SJSA1 (cell line): ENCODE measurements at places on chromosomes 13 and 19.

- peaks cover 48% of the 10 kb centered on the region for H3K36me3 ChIP-seq
- H3K27me3 ChIP-seq = no peaks in the 10 kb centered on the region; the same call in 1 of the 2 replicates
- peaks cover 15% of the 10 kb centered on the region for H3K4me1 ChIP-seq
- no peak overlapping the region for H3K4me3 ChIP-seq
- H3K27ac ChIP-seq = no peak overlapping the region
- no peak for DNase-seq
These were observed 1.6 kb downstream of the FAM83E start for GRCh38 chr19:48613024-48613851.

GRCh38 chr13:93430381-93430780, 203.8 kb downstream of the GPC6 start:
- no peaks in the 10 kb centered on the region for H3K27me3 ChIP-seq
- no peak overlapping the region for H3K4me3 ChIP-seq
- no peak for DNase-seq
- H3K36me3 ChIP-seq = no peaks in the 10 kb centered on the region

GRCh38 chr19:43439032-43439708, 24.5 kb downstream of the TEX101 start:
- peak overlapping the region; percentile 34 for H3K27ac ChIP-seq
- H3K4me1 ChIP-seq = peaks cover 9% of the 10 kb centered on the region
- H3K27me3 ChIP-seq = no peaks in the 10 kb centered on the region
- no peaks in the 10 kb centered on the region for H3K36me3 ChIP-seq

- DNase-seq = no peak
- no peak overlapping the region for H3K4me3 ChIP-seq
- H3K36me3 ChIP-seq = no peaks in the 10 kb centered on the region
- no peaks in the 10 kb centered on the region for H3K27me3 ChIP-seq
These were observed 462.7 kb downstream of the GPC6 start for GRCh38 chr13:93689333-93689732.

- peak overlapping the region; percentile 94 for H3K27ac ChIP-seq
- H3K36me3 ChIP-seq = peaks cover 26% of the 10 kb centered on the region
- no peaks in the 10 kb centered on the region for H3K27me3 ChIP-seq
- peaks cover 23% of the 10 kb centered on the region for H3K4me1 ChIP-seq
These were observed 811 bp upstream of the PRMT1 start for GRCh38 chr19:49676136-49676783.

DNA sequence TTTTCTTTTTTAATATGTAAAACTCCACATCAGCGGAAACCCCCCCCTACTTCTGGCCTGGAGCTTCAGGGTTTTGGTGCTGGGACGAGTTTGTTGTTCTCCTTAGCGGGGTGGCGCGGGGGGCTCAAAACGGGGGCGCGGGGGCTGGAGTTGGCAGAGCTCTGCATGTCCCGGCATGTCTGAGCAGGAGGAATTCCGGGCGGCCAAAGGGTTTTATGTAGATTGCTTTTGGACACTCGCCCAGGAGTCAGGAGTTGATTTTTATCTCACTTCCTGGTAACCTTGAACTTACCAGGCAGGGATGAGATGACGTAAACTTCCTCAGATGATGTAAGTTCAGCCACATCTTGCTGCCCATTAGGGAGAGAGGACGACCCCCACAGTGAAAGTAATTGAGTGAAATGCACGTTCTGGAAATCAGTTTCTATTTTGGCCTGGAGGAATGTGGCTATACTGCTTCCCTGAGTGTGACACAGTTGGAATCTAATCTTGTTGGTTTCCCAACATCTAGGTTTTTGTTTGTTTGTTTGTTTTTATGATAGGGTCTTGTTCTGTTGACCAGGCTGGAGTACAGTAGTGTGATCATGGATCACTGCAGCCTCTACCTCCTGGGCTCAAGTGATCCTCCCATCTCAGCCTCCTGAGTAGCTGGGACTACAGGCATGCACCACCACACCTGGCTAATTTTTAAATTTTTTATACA, 21.0 kb upstream of the GDF15 start:
- H3K4me3 ChIP-seq = no peak overlapping the region
- H3K36me3 ChIP-seq = 0 out of 2 replicates have a peak, but pooled peaks cover 3% of the 10 kb centered on the region
- peak; percentile 87 for DNase-seq
- peak overlapping the region; percentile 85 for H3K27ac ChIP-seq

GRCh38 chr13:50587115-50587514, 256.4 kb downstream of the DLEU7 start:
- H3K27ac ChIP-seq = no peak overlapping the region
- no peaks in the 10 kb centered on the region for H3K27me3 ChIP-seq
- H3K4me1 ChIP-seq = peaks cover 40% of the 10 kb centered on the region
- no peak overlapping the region for H3K4me3 ChIP-seq

DNA sequence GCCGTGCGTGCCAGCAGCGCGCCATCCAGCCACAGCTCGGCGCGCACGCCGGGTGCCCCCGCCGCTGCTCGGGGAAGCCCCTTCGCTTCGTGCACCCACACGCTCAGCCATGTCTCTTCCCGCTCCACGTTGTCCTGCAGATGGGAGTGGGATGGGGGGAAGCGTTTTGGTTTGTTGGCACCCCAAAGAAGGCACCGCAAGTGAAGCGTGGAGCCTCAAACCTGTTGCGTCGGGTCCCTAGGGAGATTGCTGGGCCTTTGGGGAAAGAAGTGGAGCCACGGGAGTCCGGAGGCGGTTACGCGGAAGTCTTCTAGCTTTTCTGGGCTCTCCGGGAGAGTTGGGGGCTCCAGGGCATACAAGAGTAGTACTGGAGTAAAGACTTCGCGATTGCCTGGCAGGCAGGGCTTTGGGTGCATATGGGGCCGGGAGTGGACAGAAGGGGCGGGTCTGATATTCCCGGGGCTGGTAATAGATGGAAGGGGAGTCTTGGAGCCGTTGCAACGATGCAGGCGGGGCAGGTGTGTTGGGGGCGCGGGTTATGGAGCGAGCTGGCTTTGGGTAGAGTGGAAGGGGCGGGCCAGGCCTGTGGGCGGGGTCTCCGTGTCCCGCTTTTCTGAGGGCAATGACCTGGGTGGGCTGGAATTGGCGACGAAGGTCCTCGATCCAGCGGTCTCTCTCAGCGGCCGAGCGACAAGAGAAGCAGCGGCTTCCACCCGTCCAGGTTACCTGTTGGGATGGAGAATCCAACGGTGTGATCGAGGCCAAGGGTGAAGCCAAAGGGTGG, 6.5 kb downstream of the RASAL3 start:
- H3K4me3 ChIP-seq = no peak overlapping the region
- peaks cover 12% of the 10 kb centered on the region for H3K4me1 ChIP-seq
- no peak overlapping the region for H3K27ac ChIP-seq

DNA sequence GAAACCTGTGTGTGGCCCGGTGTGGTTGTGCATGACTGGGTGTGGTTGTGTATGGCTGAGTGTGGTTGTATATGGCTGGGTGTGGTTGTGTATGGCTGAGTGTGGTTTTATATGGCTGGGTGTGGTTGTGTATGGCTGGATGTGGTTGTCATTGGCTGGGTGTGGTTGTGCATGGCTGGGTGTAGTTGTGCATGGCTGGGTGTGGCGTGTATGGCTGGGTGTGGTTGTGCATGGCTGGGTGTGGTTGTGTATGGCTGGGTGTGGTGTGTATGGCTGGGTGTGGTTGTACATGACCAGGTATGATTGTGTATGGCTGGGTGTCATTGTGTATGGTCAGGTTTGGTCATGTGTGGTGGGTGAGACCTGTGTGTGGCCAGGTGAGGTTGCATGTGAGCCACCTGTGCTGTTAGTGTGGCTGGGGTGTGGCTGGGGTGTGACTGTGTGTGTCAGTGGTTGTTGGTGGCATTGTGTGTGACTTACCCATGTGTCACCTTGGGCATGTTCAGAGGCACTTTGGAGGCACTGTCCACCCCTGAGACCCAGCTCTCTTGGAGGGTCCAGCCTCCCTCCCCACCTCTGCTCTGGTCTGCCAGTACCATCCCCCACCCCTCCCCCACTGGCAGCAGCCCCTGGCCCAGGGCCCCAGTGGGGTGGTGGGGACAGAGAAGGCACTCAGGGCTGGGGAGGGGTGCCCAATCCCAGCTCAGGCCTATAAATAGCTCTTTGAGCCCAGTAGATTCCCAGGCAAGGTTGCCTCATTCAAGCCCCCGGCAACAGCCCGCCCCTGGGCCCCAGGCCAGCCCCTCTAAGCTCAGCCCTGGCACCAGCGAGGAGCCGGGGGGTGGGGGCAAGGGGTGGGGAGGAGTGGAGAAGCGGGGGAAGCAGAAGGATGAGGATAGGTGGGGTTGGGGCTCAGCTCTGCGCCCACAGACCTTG, 3.9 kb upstream of the NCAN start:
- no peak for DNase-seq
- peaks cover 6% of the 10 kb centered on the region for H3K4me1 ChIP-seq
- peaks cover 2% of the 10 kb centered on the region; the same call in 1 of the 2 replicates for H3K36me3 ChIP-seq
- no peak overlapping the region for H3K27ac ChIP-seq
- peaks cover 36% of the 10 kb centered on the region for H3K27me3 ChIP-seq
- no peak overlapping the region for H3K4me3 ChIP-seq

GRCh38 chr19:3985643-3986259, 488 bp upstream of the EEF2 start:
- peak overlapping the region; percentile 94 for H3K4me3 ChIP-seq
- no peaks in the 10 kb centered on the region for H3K27me3 ChIP-seq
- DNase-seq = no peak
- peaks cover 45% of the 10 kb centered on the region for H3K36me3 ChIP-seq
- peaks cover 34% of the 10 kb centered on the region for H3K4me1 ChIP-seq

DNA sequence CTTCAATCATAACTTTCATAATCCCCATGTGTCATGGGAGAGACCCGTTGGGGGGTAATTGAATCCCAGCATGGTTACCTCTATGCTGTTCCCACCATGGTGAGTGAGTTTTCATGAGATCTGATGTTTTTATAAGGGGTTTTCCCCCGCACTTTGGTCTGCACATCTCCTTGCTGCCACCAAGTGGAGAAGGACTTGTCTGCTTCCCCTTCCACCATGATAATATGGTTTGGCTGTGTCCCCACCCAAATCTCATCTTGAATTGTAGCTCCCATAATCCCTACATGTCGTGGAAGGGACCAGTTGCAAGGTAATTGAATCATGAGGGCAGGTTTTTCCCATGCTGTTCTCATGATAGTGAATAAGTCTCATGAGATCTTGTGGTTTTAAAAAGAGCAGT, 524.9 kb downstream of the SLITRK5 start:
- H3K27me3 ChIP-seq = no peaks in the 10 kb centered on the region
- no peaks in the 10 kb centered on the region for H3K36me3 ChIP-seq
- H3K27ac ChIP-seq = no peak overlapping the region
- no peak for DNase-seq
- H3K4me3 ChIP-seq = no peak overlapping the region

DNA sequence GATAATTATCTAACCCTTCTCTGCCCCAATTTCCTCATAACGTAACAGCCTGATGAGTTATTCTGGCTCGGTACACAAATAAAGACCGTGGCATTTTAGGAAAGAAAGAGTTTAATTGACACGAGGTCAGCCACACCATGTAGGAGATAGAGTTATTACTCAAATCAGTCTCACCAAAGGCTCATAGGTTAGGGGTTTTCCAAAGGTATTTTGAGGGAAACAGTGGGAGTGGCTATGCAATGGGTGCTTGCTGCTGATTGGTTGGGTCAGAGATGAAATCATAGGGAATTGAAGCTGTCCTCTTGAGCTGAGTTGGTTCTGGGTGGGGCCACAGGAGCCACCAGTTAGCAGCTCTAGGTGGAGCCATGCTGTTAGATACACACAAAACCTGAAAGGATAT, 137.5 kb downstream of the FREM2 start:
- no peak for DNase-seq
- no peak overlapping the region for H3K27ac ChIP-seq
- H3K4me1 ChIP-seq = no peaks in the 10 kb centered on the region
- H3K4me3 ChIP-seq = no peak overlapping the region
- no peaks in the 10 kb centered on the region for H3K36me3 ChIP-seq

GRCh38 chr13:78826936-78827335, 168.0 kb upstream of the OBI1 start:
- no peaks in the 10 kb centered on the region for H3K36me3 ChIP-seq
- H3K4me1 ChIP-seq = no peaks in the 10 kb centered on the region
- DNase-seq = no peak
- H3K27ac ChIP-seq = no peak overlapping the region
- H3K27me3 ChIP-seq = 0 out of 2 replicates have a peak, but pooled peaks cover 2% of the 10 kb centered on the region

DNA sequence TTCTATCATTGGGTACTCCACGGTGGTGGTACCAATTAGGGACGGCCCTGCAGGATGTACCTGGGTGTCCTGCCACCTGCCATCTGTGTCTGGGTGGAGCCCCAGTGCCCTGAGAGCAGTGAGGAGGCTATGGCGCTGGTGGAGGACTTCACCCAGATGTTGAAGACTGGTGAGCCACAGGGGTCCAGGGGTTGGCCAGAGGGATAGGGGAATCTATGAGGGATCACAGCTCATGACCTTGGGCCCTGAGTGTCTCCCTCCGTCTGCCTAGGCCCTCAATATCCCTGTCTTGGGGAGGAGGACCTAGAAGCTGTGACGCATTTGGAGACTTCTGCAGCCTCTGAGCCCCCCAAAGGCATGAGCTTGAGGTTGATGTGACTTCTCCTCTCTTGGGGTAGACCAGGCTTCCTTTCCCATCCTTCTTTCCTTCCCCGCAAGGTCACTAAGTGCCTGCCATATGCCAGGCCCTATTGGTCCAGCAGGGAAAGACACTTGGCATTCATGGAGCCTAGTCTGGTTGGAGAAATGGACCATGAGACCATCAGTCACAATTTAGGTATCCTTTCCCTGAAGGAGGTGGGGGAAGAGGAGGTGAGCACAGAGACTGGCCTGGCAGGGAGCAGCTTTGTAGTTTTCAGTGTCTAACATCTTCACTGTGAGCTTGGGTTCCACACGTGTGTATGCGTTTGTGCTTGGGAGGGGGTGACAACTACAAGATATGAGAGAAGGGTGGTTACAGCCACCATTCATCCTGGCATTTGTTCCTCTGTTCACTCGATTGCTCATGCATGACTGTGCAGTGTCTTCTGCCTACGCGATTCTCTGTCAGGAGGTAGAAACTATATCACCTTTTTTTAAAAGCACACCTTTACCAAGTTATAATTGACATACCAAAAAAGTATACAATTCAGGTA, 5.1 kb upstream of the MZF1 start:
- peak; percentile 17 for DNase-seq
- H3K36me3 ChIP-seq = no peaks in the 10 kb centered on the region
- H3K27me3 ChIP-seq = no peaks in the 10 kb centered on the region
- H3K27ac ChIP-seq = no peak overlapping the region
- H3K4me1 ChIP-seq = peaks cover 12% of the 10 kb centered on the region

GRCh38 chr13:25200783-25201182, 28.7 kb upstream of the AMER2 start:
- no peaks in the 10 kb centered on the region for H3K27me3 ChIP-seq
- H3K27ac ChIP-seq = no peak overlapping the region
- no peak overlapping the region for H3K4me3 ChIP-seq
- no peaks in the 10 kb centered on the region for H3K36me3 ChIP-seq
- no peaks in the 10 kb centered on the region for H3K4me1 ChIP-seq

GRCh38 chr13:70613295-70613694, 505.0 kb upstream of the KLHL1 start:
- H3K4me1 ChIP-seq = no peaks in the 10 kb centered on the region
- H3K36me3 ChIP-seq = no peaks in the 10 kb centered on the region

DNA sequence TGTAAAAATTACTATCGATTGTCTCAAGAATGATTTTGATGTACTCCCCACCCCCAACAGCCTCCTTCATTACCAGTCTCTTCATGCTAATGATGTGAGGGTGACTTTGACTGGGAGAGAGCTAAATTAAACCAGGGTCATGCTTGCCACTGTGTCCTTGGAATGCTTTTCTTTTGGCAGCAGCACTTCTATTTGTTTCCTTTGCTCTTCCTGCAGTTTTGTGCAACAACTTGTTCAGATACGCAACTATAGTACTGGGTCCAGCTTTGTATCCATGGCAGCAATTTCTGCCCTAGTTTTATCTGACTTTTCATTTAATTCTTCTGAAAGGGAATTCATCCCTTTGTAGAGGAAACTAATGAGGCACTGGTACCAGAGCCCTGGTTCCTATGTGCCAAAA, 2792.1 kb downstream of the PCDH9 start:
- H3K4me3 ChIP-seq = no peak overlapping the region
- no peak overlapping the region for H3K27ac ChIP-seq
- no peaks in the 10 kb centered on the region for H3K27me3 ChIP-seq
- no peaks in the 10 kb centered on the region for H3K4me1 ChIP-seq
